HuH-7 (cell line): ENCODE measurements at places on chromosomes 13 and 19.
A peak's percentile ranks its signal among the peaks of the same experiment; 100 is the strongest.

DNA sequence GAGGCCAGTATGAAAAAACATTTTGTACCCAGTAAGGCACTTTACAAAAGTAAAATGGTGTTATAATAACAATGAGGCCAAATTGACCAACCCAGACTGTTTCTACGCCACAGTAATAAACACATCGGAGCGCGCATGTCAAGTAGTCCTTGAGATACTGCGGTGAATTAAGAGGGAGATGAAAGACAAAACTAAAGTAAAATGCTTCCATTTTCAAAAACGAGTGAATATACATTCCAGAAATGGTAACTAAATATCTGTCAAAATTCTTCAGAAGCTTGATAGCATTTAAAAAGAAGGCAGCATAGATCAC is 19.0 kb downstream of the N4BP2L1 start:
- DNase-seq = no peak

DNA sequence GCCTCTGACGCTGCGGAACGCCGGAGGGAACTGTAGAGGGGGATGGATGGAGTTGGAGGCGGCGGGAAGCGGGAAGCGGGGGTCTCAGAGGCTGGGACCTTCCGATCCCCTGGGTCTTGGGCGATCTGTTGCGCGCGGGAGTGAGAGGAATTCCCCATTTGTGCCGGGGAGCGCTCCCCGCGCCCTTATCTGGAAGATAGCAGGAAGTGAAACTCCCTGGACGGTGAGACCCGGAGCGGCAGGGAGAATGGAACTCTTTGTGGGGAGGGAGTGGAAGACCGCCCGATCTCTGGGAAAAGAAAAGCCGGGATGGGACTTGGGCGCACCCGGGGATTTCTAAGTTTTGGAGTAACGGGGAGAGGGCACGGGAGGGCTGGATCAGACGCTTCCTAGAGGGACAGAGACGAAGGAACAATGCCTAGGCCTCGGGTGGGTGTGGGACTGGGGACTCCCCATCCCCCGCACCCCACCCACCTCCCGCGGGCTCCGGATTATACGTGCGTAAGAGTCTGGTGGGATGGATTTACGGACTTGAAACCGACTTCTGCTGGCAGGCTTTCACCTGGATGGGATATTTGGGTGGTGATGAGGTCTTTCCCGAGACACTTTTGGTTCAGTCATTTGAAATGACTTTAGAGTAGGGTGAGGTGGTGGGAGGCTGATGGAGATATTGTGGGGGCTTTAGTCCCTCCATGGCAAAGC is 495 bp downstream of the LSR start:
- DNase-seq = peak; percentile 52

DNA sequence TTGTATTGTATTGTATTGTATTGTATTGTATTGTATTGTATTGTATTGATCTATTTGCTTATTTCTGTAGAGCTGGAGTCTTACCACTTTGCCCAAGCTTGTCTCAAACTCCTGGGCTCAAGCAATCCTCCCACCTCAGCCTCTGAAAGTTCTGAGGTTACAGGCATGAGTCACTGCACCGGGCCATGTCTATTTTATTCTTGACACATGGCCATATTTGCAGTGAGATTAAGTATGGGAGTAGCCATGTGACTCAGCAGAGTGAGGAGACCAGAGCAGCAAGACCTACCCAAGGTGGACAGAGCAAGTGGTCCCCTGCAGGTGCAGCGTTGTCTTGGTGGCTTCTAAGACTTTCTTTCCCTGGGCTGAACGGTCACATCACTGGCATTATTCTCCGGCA is 49.1 kb upstream of the UBAC2 start:
- no peak for DNase-seq

DNA sequence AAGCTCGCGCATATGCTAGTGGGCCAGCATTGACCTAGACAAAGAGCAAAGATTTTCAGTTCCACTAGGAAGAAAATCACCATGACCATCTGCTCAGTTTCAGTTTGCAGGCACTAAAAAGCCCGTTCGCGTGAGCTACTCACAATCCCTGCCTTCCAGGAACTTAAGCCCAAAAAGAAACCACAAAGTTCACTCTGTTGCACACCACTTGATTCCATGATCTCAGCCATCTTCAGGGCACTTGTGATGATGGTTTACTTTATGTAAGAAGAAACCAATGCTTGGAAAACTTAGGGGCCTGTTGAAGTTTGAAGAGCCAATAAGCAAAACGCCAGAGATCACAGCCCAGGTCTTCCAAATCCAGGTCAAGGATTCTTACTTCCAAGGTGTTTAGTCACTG is 45.0 kb upstream of the SLC15A1 start:
- DNase-seq = no peak

- DNase-seq = no peak
These were observed 83.9 kb upstream of the OLFM4 start for GRCh38 chr13:52944697-52945096.

DNA sequence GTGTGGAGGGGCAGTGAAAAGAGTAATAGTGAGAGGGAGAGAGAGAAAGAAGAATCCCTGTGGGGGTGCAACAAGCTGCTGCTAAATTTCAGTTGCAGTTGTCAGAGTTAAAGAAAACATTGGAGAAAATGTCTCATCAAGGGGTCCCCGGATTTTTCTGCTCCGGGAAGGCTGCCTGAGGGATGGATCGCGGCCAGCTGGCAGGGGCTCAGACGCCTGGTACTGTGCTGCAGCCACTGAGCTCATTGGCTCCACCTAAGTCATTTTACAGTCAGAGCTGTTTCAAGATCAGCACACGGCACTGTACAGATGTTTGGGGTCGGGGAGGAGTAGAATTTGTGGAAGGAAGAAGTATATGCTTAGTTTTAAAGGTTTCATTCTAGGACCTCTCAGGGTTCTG is 106.2 kb downstream of the SHISA2 start:
- no peak for DNase-seq

GRCh38 chr13:22665506-22665905 is 515.3 kb upstream of the SGCG start:
- DNase-seq = no peak

DNA sequence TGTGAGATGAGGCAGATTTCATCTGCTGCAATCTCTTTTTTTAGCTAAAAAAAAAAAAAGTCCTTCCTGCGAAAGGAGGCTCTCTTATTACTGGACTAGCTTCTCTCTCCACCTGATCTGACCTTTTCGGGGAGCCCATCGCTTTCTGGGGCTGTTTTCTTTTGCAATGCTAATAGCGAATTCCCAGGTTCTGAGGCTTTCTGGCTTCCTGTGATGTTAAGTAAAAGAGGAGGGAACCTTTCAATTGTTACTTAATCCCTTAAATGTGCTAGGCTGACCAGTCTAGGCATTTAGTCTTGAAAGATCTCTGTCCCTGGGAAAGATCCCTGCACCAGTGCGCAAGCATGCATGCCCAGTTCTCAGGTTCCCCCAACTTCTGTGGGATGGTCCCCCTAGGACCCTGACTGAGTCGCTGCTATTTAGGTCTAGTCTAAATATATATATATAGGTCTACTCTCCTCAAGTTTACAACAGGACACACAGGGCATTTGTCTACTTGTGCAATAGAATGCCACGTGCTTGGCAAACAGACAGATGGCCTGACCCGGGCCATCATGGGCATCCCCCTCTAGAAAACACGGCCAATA is 224.7 kb downstream of the ZNF536 start:
- DNase-seq = no peak

DNA sequence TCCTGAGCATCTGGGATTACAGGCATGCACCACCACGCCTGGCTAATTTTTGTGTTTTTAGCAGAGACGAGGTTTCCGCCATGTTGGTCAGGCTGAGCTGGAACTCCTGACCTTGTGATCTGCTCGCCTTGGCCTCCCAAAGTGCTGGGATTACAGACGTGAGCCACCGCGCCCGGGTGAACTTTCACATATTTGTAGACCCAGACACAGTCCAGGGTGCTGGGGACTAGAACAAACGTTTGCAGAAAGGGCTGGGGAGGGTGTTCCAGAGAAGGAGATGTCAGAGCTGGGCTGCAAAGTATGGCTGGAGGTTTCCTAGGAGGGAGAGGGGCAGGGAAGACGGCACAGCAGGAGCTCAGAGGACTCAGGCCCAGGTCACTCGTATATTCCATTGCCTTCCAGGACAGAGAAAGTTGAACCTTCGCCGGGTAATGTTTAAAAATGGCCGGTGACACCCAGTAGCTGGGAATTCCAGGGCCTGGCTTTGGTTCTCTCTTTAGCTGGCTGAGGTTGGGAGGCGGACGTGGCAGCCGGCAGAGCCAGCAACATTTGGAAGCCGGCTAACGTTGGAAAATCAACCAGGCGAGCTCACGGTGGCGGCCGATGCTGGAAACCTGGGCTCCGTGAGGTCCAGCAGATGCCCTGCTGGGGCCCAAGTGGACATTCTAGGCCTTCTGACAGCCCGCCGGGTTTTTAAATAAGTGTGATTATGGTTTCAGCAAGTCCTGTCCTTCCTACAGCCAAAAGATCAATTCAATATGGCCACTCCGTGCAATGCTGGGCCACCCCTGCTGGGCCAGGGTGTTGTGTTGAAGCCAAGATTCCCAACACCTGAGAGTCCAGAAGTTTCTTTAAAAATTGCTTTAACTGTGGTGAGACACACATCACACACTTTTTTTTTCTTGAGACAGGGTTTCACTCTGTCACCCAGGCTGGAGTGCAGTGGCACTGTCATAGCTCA is 41.5 kb downstream of the NFIC start:
- DNase-seq = no peak

- no peak for DNase-seq
These were observed 21.9 kb downstream of the ANKRD27 start for GRCh38 chr19:32652894-32653598.

- DNase-seq = no peak
These were observed 5.1 kb downstream of the UBAC2 start for GRCh38 chr13:99205621-99206220.

DNA sequence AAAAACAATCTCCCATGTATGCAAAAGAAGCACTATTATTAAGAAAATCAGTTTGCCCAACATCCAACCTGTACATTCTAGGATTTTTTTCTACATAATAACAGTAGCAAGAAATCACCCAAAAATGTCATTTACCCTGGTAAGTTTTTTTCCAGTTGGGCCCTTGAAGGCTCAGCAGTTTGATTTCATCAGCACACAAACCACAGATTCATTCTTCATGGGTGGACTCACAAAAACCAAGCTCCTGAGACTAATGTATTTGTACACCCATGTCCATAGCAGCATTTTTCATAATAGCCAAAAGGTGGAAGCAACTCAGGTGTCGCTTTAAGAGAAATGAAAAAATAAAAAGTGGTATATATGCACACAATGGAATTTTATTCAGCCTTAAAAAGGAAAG is 210.1 kb downstream of the TBC1D4 start:
- DNase-seq = no peak

- no peak for DNase-seq
These were observed 213.8 kb downstream of the DCLK1 start for GRCh38 chr13:35917252-35917941.

DNA sequence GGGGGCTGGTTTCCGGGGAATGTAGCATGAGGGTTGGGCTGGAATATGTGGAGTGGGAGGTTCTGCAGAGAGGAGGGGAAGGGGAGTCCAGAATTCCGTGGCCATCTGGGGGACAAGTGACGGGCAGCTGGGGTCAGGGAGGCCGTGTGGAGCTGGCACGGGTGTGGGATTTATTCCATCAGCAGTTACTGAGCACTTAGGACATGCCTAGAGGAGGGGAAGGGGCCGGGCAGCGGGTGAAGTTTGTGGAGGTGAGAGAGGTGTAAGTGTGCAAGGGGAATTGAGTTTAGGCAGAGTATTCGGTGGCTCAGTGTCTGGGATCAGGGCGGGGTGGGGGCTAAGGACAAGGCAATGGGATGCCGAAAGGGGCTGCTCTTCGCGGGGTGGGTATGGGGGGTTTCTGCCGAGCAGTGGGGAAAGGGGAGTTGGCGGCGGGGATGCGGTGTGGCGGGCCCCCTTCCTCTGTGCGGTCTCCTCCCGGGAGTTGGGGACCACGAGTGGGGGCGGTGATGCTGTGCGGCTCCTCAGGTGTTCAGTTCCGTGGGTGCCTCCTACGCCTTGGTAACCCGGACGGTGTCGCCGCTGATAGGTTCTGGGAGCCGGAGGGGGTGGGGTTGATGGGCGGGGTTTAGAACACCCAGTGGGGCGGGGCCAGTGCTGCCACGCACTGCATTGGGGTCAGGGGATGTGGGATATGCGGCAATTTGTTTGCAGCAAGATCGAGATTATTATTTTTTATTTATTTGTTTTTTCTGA is 5.4 kb downstream of the CCDC61 start:
- no peak for DNase-seq
